ENCODE measurements at places on chromosomes 7 and 10.

GRCh38 chr10:1308962-1309616 is 252.9 kb downstream of the WDR37 start:
- DNase-seq, result no peak

GRCh38 chr7:158407581-158408317 is 179.9 kb downstream of the PTPRN2 start:
- no peak for DNase-seq

DNA sequence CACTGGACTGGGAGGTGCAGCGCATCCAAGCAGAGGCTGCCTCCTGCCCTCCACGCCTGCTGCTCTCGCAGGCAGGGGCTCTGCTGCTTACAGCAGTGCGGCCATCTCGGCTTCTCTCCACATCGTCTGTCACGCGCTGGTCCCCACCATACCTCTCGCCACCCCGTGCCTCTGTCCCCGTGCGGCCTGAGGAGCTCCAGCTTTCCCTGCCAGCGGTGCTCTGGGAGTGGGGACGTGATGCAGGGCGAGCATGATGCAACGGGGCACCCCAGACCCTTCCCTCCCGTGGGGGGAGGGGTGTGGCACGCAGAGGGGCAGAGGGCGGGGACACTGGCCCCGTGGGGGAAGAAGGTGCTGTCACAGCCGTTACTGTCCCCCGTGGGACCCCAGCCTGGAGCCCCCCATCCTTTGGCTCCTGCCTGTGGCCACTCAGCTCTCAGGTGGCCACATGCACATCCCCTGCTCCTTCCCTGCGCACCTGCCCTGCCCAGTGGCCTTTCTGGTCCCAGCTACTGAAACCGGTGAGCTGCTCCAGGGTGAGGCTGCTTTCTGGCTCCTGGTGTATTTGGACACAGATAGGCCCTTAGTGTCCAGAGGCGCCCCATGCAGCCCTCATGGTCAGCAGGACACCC is 9.0 kb downstream of the GET4 start:
- DNase-seq, result no peak

GRCh38 chr10:120162471-120162870 is 269.9 kb downstream of the SEC23IP start:
- no peak for DNase-seq

- no peak for DNase-seq
These were observed 45.7 kb downstream of the KIAA1549 start for GRCh38 chr7:138935465-138936011.

DNA sequence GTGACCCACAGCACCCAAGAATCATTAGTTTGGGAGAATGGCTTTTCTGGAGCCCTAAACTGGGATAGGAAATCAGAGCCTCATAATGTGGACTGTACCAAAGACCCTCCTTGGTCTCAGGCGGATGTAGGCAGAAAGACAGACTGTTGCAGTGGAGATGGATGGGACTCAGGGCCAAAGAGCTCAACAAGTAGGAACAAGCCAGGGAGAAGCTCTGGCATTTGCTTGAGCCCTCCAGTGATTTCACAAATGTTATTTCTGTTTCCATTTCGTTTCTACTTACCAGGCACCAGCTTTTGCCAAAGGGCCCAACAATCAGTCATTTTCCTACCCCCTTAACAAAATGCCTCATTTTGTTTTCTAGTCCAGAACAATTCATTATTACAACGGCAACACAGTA is 762.7 kb downstream of the KCNMA1 start:
- DNase-seq, result no peak

GRCh38 chr7:139992353-139993044 is 70.3 kb downstream of the PARP12 start:
- DNase-seq, result no peak

DNA sequence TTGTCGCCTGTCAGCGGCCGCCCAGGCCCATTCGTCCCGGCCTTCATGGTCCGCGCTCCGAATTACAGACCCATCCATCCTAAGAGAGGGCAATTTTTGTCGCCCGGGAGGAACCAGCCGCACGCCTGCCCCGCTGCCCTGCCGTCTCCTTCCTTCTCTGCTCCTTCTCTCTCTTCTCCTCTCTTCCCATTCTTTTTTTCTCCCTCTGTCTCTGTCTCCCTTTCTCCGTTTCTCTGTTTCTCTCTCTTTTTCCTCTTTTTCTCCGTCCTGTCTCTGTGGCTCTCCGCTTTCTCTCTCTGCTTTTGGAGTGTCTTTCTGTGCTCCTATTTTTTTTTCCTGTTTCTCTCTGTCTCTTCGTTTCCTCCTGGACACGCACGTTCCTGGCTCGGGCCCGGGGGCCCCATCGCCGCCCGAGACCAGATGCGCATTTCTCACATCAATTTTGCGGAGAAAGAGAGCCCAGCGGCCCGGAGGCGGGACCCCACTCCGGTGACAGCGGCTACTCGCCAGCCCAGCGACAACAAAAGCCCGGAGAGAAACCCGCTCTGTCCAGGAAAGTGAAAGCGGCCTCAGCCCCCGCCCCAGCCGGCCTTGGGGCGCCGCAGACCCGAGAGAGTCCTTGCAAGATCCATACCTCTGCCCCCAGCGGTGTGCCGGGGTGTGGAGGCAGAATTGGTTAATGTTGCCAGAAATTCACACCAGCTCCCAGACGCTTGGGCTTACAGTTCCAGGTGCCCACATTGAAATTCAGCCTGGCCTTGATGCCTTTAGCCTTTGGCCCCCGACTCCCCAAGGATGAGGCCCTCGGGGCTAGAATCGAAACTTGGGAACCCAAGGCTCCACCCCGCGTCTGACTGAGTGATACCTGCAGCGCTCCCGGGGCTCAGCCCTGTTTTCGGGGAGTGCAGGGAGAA is 4.1 kb downstream of the LBX1 start:
- DNase-seq, result no peak

DNA sequence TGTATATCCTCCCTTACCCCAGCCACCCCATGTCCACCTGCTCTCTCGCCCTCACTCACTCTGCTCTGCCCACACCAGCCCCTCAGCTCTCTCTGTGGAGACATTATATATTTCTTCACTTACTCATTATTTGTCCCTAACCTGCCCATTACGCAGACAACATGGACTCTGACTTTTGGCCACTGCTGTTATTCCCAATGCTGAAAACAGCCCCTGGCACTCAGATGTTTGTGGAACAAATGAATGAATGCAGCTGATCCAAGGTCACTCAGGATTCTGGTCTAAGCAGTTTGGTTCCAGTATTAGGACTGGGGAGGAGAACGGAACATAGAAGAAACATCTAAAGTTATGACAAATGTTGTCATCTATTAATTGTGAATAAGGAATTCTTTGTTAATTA is 26.7 kb downstream of the GNA12 start:
- no peak for DNase-seq

GRCh38 chr10:76124280-76124679 is 692.9 kb downstream of the LRMDA start:
- DNase-seq, result no peak

GRCh38 chr7:24441314-24442027 is 131.8 kb upstream of the PALS2 start:
- no peak for DNase-seq

- no peak for DNase-seq
These were observed 40.6 kb downstream of the GHRHR start for GRCh38 chr7:31004393-31004792.

DNA sequence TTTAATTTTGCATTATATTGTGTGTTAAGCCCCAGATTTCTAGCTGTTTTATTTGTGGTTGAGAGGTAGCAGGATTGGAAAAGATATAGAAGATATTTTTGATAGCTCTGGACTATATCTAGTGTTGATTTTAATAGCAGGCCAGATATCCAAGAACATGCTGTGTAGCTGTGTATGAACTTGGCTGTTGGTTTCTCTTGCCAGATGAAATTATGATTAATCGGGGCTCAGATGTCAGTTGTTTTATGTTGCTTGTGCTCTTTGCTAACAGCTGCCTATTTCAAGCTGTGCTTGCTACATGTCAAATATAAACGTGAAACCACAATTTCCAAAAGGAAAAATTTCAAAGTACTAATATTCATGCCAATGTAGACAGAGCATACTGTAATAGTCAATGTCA is 141.1 kb downstream of the GRM3 start:
- no peak for DNase-seq

GRCh38 chr10:60340973-60341372 is 48.7 kb downstream of the ANK3 start:
- DNase-seq, result no peak

- DNase-seq, result no peak
These were observed 692.0 kb upstream of the IGFBP3 start for GRCh38 chr7:46613116-46613515.

GRCh38 chr7:27430105-27430504 is 187.5 kb downstream of the EVX1 start:
- DNase-seq, result no peak

DNA sequence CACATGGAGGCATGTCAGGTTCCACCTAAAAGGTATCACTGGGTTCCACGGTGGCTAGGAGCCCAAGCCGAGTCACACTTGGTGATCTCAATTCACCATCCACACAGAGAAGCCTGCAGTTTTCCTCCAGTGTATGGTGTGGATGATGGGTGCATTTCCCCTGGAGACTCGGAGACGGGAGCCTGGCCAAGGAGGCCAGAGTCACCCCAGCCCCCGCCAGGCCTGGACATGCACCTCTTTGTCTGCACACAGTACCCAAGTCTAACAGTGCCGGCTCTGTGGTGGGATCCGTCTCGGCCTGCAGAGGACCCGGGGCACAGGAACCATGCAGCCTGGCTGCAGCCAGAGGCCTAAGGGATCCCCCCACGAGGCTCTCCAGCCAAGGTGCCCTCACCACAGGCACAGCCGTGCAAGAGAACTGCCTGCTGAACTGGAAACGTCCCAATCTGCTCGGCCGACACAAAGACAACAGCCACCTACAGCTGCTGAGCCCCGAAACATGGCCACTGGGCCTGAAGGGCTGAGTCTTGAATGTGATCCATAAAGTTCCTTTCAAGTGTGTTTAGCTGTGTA is 75.2 kb downstream of the DIP2C start:
- DNase-seq, result no peak

DNA sequence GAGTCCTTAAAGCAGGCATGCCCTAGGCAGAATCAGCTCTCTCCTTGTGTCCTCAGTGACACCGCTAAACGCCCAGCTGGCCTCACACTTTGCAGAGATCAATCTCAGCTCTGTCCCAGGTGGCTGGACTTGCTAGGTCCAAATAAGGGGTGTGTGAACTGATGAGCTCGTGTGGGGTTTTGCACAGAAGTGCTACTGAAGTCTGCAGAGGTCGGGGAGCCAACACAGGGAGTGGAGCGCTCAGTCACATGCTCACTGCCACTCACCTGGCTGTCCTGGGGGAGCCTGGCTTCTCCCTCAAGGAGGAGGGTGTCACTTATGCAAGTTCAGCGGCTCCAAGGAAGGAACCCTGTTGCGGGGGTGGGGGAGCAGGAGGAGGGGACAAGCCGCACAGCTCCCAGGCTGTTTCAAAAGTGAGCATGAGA is 2.0 kb downstream of the ELN start:
- no peak for DNase-seq

GRCh38 chr7:103689255-103689654 is 243.2 kb upstream of the SLC26A5 start:
- DNase-seq, result no peak

GRCh38 chr7:112124061-112124766 is 82.0 kb downstream of the DOCK4 start:
- DNase-seq, result no peak

- DNase-seq, result no peak
These were observed 5.7 kb downstream of the ATG9B start for GRCh38 chr7:151018421-151019129.

DNA sequence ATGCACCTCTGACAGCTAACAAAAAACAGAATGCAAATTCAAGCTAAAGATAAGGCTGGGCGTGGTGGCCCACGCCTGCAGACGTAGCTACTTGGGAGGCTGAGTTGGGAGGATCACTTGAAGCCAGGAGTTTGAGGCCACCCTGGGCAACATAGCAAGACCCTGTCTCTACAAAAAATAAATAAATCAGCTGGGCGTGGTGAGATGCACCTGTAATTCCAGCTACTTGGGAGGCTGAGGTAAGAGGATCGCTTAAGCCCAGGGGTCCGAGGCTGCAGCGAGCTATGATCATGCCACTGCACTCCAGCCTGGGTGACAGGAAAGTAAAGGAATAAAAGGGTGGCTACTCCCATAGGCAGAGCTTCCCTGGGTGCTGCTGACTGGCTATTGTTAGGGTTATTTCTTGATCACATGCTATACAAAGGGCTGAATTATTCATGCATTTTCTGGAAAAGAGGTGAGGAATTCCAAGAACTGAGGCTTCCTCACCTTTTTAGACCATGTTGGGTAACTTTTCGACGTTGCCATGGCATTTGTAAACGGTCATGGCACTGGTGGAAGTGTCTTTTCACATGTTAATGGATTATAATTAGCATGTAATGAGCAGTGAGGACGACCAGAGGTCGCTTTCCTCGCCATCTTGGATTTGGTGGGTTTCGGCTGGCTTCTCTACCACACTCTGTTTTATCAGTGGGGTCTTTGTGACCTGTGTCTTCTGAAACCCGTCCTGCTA is 6.9 kb upstream of the PSMG3 start:
- no peak for DNase-seq

DNA sequence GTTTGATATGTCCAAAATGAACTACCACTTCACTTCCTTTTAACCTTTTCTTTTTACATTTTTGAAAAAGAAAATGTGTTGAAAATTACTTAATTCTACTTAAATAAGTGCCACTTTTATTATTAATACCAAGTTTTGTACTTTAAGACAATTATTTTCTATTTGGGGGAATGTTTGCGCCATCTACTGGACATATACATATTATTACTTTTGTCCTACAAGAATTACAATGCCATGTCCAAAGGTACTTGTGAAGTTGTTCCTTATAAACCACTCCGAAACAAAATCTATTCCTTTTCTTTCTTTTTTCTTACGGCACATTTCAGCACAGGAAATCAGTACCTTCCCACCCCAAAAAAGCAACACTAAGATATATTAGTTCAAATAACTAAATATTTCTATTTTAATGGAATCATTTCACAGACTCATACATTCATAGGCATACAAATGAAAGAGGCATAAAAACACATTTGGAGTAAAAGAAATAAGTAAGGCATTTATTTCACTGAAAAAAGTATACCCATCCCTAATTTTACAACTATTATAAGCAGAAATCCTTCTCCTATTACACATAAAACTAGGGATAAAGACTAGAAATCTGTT is 169.9 kb downstream of the RNF133 start:
- no peak for DNase-seq

GRCh38 chr7:23928418-23928775 is 218.4 kb downstream of the STK31 start:
- no peak for DNase-seq

DNA sequence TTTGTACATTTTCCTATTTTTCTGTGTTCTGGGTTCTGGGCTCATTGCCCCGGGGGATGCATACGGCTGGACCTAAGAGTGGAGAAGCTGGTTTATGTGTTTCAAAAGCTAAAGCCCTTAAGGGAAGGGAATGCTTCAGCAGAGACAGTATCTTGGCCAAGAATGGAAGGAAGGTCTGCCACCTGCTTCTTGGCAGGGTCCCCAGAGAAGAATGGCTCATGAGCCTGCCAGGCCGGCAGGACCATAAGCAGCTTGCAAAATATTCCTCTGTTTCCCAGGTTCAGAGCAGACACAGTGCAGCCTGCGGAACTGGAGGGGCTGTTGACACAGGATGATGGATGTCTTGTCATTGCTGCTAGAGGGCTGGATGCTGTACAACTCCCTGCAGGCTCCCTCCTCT is 7.8 kb upstream of the ABHD11 start:
- DNase-seq, result no peak

GRCh38 chr10:113538151-113538550 is 14.7 kb upstream of the HABP2 start:
- DNase-seq, result no peak

GRCh38 chr10:129742742-129743550 is 221.1 kb downstream of the EBF3 start:
- DNase-seq, result no peak
